Hepatic stellate cell (primary cell): ENCODE measurements at places on chromosomes 3 and 15.

GRCh38 chr3:108511055-108511454 is 659 bp upstream of the MYH15 start:
- DNase-seq: no peak

GRCh38 chr15:27237319-27237939 is 266.4 kb downstream of the GABRG3 start:
- no peak for DNase-seq

DNA sequence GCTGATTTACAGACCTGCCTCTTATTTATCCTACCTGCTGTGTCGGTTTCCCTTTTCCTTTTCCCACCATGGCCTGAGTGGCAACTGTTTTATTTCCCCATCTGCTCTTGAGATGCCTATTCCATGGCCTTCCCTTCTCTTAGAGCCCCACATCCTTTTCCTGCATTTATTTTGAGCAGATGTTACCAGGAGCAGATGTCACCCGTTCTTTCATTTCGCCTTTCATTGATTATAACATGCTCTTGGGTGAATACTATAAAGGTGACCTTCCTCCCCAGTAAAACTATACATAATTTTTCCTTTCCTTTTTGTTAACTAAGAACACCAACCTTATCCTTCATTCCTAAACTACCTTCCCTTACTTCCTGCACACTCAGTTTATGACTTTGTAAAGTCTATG is 8.5 kb upstream of the P2RY1 start:
- no peak for DNase-seq

DNA sequence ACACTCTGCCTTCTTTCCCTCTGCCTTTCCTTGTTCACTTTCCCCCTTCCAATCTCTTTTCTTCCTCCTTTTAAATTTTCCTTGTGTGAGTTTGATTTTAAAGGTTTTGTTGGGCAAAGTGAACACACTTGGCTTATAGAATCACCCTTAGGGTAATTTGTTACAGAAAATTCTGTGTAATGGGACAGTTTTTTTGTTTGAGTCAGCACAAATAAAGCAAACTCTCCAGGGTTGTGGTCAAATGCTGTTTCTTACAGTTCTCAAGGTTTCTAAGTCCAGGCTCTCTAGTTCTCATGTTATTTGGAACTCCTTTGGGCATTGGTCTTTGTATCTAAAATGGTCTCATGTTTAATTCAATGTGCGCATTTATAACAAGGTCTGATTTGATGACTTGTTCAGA is 307.1 kb downstream of the PTPRG start:
- DNase-seq: no peak

- DNase-seq: no peak
Observed at GRCh38 chr15:59437142-59437816, 707 bp upstream of the FAM81A start.

- DNase-seq: no peak
Observed at GRCh38 chr15:61500951-61501620, 272.0 kb upstream of the RORA start.

DNA sequence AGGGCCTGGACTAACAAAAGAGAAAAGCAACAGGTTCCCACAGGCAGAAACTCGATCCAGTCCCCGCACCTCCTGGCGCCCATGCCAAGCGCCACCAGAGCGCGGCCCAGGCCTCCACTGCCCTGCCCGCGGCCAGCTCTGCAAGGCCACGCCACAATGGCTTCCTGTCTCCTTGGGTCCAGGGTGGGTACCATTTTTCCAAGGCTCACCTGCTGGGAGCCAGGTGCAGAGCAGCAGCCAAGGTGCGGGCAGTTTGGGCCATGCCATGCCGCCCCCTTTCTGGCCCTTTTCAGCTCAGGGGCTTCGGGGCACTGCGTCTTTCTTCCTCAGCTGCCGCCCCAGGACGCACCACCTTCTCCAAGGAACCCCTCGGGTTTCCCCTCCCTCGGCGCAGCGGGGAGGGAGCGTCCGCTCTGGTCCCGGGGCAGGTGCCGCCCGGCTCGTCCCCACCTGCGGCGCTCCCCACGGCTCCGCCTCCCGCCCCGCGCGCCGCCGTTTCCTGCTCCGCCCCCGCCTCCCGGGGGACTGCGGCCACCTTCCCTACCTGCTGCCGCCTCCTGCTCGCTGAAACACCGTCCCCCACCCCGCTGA is at the start of gene ILDR1:
Gene ILDR1 (minus strand): TSS at position 437 of the 591 bp plus-strand sequence. CDS start 170 bp downstream, at position 267.
- no peak for DNase-seq

DNA sequence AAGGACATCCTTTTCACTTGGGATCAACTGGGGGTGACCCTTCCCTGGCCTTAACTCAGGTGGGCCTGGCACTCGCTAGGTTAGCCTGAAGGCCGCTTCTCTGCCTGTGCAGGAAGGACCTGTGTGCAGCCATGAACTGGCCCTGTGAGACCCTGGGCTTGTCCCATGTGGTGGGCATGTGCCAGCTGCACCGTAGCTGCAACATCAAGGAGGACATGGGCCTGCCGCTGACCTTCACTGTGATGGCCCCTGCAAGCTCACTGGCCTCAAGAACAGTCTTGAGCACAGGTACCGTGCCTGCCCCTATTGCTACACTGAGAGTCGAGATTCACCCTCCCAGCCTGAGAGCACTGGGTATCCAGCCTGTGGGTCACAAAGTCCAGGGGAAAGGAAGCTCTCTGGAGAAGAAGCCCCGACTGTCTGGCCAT is 43.0 kb downstream of the SAXO2 start:
- no peak for DNase-seq

DNA sequence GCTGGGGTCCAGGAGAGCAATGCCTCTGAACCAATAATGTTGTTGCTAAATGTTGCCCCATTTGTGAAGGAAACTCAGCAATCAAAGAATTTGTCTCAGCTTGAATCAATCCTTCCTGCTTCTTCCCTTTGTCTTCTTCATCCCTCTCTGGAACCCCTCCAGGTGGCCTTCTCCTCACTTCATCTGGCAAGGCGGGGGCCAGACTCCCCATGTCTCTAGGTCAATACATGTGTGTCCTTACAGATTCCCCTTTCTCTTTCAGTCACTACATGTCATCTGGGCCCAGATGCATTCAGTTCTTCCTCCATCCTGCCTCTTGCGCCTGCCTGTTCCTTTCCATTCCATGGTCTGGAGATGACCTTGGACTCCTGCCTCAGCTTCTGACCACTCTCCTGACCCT is 8.0 kb upstream of the LTF start:
- no peak for DNase-seq

GRCh38 chr15:96130734-96131133 is 199.8 kb upstream of the NR2F2 start:
- no peak for DNase-seq

DNA sequence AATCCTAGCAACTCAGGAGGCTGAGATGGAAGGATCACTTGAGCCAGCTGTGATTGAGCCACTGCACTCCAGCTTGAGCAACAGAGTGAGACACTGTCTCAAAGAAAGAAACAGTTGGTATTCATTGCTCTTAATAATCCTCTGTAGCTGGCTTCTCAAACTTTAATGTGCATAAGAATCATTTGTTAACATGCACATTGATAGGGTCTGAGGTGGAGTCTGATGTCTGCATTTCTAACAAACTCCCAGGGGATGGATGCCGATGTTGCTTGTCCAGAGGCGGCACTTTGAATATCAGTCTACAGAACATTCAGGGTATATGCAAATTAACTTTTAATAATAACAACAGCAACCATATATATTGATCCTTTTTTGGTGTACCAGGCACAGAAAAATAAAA is 39.9 kb downstream of the NKIRAS1 start:
- DNase-seq: no peak

GRCh38 chr15:85618956-85619491 is 175.7 kb downstream of the KLHL25 start:
- peak; percentile 57 for DNase-seq

GRCh38 chr3:177345049-177345972 is 148.0 kb upstream of the TBL1XR1 start:
- peak; percentile 76 for DNase-seq

- DNase-seq: no peak
Observed at GRCh38 chr15:100958326-100959065, 39.3 kb downstream of the LRRK1 start.

- DNase-seq: no peak
Observed at GRCh38 chr15:92934716-92935115, 34.6 kb downstream of the CHD2 start.

DNA sequence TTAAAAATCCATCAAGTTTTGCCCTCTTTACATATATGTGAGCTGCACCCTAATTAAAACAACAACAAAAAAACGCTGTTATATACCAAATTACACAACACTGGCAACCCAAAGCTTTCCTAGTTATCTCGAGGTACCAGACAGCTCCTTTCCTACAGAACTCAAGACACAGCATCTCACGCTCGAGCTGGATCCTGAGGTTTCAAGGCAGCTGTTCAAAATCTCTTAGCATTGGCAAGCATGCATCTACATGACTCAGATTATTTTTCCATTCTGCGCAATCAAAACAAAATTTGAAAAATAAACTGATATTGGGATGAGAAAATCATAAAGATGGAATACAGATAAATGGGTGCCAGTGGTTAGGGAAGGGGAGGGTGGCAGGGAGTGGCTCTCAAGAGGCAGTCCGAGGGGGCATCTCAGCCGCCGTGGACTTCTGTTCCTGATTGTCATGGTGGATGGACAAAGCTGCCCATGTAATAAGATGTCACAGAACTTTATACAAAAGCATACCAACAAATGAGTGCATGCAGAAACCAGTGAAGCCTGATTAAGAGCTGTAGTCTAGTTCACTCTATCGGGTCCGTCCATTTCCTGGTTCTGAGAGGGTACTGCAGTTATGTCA is 91.5 kb downstream of the ADAMTS17 start:
- no peak for DNase-seq

DNA sequence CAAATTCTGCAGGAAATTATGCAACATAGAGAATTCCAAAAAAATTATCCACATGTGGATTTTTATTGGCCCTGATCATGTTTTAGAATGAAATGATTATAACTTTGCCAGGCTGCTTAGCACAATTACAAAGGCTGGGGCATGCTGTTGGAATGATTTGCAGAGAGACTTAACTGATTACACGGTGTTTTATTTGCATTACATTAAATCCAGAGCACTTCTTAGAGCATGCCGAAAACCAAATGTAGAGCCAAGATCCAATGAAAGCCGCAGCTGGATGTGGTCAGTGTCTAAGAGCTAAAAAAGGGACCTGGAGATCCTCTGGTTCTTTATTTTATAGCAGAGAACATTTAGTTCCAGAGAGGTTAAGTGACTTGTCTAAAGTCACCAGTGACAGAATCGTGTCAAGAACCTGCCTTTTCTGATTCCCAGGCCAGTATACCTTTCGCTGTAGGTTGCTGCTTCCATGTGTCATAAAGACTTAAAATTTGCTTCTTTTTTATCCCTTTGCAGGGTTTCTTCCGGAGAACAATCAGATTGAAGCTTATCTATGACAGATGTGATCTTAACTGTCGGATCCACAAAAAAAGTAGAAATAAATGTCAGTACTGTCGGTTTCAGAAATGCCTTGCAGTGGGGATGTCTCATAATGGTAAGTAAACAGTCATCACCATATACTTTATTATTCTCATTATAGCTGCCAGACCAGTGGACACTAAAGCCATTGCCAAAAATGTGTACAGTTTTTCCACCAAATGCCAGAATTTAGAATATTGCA is 92.0 kb upstream of the TSEN2 start:
- DNase-seq: no peak

- no peak for DNase-seq
Observed at GRCh38 chr3:180888992-180889560, 23.4 kb upstream of the FXR1 start.

- DNase-seq: no peak
Observed at GRCh38 chr3:170098753-170099152, 61.0 kb downstream of the GPR160 start.

DNA sequence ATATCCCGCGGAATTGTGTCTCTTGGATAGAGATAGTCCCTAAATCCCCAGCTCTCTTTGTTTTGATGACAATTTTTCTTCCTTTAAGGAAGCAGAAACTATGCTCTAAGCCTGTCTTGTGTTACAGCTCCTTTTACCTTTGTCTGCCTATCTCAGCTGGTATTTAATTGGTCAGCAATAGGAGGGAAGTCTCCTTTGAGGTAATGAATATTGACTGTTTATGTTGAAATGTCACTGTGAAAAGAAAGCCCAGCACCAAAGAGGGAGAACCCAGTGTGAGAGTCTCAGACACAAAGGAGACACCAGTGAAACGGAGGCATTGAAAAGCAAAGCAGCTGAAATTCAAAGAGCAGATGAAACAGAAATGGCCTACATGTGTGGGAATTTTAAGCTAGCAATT is 372.6 kb downstream of the NR2F2 start:
- DNase-seq: no peak

- DNase-seq: no peak
Observed at GRCh38 chr15:36753173-36753572, 173.7 kb downstream of the CDIN1 start.

DNA sequence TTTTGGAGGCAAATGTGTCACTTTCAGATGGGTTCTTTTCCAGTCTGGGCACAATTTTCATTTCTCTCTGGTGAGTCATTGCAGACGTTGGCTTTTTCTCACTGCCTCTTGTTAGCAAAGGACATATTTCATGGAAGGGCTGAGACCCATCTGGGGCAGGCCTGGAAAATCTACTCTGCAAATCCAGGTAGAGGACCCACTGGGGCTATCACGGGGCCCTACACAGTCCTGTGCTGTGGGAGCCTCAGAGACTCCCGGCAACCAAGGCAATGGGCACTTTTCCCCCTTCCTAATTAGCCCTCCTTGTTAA is 58.0 kb downstream of the HRH1 start:
- DNase-seq: peak; percentile 82

DNA sequence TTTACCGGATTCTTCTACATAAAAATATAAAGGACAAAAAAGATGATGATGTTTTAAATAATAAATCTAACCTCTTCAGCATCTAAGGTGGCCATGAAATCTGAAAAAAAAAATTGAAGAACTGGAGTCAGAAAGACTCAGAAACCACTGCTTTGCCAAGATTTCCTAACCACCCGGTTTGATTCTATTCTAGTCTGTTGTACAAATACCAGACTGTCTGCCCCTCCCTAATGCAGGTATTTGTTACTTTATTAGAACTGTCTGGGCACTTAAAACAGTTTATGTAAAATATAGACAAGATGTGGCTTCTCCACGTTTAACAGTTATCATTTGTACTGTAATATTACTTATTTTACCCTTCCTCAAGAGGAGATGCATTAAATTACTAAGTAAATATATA is 48.8 kb downstream of the UACA start:
- DNase-seq: no peak

DNA sequence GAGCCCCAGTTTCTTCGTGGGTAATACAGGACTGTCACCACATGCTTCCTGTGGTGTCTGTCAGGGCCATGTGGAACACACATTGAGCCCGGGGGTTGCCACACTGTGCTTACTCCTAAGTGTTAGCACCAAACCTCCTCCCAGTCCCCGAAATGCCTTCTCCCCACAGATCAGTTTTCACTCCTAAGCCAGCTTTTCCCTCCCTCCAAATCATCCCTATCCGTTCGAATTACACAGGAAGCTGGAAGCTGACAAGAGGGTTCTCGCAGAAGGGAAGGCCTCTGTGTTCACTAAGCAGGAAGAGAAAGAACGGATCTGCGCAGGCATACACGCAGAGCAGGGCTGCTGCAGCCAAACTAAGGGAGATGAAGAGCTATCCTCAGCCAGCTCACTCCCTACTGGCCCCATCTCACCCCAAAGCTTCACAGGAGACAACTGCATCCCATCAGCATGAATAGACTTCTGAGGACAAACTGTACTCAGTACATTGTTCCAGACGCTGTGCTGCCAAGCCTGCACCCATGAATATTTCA is 32.3 kb downstream of the XXYLT1 start:
- no peak for DNase-seq
